ENCODE measurements at places on chromosomes 2 and 18.
A peak's percentile ranks its signal among the peaks of the same experiment; 100 is the strongest.

DNA sequence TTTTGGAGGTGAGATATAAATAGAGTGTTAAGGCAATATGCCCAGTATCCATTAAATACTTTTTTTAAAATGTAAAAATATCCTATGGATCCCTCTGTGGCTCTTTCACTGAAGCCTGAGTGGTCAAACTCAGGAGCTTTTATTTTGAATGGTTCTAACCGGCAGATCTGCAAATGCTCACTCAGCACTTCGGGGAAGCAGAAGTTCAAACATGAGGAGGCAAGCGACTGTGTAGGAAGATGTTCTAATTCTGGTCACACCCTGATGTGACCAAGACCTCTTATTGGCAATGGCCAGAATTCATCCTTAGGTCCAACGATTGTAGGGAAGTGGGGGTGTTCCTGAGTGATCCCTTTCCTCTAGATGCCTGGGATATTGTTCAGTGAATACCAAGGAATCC is 168.8 kb downstream of the CDCA7 start:
- peak; percentile 47 for DNase-seq

- no peak for DNase-seq
Observed at GRCh38 chr2:99398303-99398702, 61.1 kb downstream of the EIF5B start.

- DNase-seq, result no peak
Observed at GRCh38 chr2:25964891-25965290, 17.4 kb downstream of the KIF3C start.

- no peak for DNase-seq
Observed at GRCh38 chr2:236928380-236929037, 157.2 kb upstream of the COPS8 start.

GRCh38 chr2:159123786-159124185 is 155.3 kb downstream of the TANC1 start:
- DNase-seq, result no peak

DNA sequence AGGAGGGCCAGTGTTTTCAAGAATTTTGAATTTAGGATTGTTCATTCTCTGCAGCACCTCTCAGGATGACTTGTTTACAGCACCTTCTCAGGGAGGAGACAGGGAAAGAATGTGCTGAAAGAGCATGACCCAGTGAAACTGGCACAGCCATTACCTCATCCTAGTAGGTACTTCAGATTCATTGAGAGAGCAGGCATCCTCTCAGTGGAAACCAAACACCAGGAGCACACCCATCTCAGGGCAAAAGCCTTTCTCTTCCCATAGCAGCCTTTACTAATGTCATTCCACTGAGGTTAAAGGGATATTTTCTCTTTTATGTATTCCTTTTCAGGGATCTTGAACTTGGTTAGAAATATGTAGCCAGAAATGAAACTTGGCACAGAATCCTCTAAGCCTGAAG is 2.6 kb downstream of the MAP2 start:
- no peak for DNase-seq

- peak; percentile 83 for DNase-seq
Observed at GRCh38 chr2:206642075-206643025, at the start of gene FAM237A. TSS of gene FAM237A (plus strand) at chr2:206642487. CDS start at chr2:206644237, 1,750 bp downstream.

GRCh38 chr2:7490672-7491071 is 573.5 kb downstream of the RNF144A start:
- no peak for DNase-seq

DNA sequence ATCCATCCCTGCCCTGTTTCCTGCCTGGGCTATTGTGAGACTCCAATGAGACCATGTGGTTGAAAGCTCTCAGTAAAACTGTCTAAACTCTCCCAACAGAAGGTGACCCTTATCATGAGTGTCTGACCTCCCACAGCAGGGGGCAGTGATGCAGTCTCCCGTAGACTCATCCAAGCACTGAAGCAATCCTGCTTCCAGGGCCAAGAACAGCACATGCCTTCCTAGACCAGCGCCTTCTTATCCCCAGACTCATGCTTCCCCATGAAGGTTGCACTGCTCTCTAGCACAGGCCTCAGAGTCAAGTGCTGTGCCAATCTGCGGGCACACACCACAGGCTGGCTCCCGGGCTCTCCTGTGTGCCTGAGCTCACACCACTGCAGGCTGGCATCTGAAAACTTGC is 112.3 kb downstream of the TNS1 start:
- peak; percentile 42 for DNase-seq

GRCh38 chr2:173272849-173273248 is 81.8 kb upstream of the CDCA7 start:
- DNase-seq, result no peak

- DNase-seq, result no peak
Observed at GRCh38 chr18:67402543-67402942, 114.0 kb downstream of the DSEL start.

DNA sequence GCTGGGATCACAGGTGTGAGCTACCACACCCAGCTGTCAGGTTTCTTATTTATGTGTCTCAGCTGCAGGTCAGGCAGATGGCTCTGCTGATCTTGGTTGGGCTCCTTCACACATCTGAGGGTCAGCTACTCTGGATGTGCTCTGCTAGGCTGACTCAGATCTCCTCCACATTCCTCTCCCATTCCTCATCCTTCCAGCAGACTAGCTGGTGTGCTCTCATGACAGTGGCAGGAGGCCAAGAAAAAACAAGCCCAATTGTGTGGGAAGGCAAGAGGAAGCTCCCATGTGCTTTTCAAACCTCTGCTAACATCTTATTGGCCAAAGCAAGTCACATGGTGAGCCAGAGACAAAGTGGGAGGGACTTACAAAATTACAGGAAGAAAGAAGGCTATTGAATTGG is 11.7 kb upstream of the MSH6 start:
- DNase-seq, result peak; percentile 52

- no peak for DNase-seq
Observed at GRCh38 chr2:134926231-134926931, 7.8 kb downstream of the CCNT2 start.

- peak; percentile 80 for DNase-seq
Observed at GRCh38 chr2:205766779-205767359, 84.6 kb downstream of the NRP2 start.

DNA sequence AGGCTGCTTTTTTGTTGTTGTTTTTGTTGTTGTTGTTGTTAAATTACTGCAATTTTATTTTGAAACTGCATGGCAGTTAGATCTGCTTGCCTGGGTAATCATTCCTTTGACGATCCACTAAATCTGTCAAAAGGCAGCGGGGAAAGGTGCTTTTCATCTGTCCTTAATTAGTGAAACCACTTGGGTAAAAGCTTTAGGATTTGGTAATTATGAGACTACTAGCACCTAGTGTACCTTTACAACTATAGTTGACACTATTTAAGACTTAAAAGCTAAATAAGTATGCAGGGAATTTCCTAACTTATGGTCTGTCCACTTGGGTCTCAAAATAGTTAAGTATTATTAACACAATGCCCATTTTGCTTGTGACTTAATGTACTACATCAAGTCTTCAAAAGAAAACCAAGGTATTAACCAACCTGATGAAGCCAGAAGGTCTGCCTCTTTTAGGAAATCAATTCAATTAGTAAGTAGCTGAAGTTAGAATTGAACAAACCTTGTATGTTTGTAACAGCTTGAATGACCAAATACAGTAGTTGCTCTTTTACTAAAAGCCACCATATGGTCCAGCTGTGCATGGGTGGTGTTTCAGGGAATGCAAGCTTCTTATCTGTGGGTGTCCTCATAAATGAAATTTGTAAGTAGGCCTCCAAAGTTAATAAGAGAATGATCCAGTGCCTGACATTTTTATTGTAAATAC is 44.8 kb downstream of the NAB1 start:
- no peak for DNase-seq

GRCh38 chr2:19868701-19869580 is 32.8 kb downstream of the TTC32 start:
- DNase-seq, result peak; percentile 63

DNA sequence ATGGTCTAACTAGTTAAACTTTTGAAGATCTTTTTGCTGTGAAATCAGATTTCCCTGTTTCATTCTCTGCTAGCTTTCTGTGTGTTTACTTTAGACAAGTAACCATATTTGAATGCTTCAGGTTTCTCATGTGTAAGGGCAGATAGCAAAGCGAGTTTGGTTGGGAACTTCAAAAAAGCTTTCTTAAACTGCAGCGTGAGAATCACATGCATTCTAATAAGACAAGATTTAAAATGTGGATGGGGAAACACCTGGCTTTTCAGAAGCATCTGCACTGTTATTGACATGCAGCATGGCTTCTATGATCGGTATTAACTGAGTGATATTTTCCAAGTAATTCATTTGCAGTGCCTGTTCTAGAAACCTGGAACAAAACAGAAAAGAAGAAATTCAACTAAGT is 119.3 kb downstream of the ABCA12 start:
- DNase-seq, result no peak

GRCh38 chr2:148594216-148594615 is 50.3 kb upstream of the EPC2 start:
- no peak for DNase-seq

- no peak for DNase-seq
Observed at GRCh38 chr2:232038251-232038880, 76.9 kb downstream of the DIS3L2 start.

DNA sequence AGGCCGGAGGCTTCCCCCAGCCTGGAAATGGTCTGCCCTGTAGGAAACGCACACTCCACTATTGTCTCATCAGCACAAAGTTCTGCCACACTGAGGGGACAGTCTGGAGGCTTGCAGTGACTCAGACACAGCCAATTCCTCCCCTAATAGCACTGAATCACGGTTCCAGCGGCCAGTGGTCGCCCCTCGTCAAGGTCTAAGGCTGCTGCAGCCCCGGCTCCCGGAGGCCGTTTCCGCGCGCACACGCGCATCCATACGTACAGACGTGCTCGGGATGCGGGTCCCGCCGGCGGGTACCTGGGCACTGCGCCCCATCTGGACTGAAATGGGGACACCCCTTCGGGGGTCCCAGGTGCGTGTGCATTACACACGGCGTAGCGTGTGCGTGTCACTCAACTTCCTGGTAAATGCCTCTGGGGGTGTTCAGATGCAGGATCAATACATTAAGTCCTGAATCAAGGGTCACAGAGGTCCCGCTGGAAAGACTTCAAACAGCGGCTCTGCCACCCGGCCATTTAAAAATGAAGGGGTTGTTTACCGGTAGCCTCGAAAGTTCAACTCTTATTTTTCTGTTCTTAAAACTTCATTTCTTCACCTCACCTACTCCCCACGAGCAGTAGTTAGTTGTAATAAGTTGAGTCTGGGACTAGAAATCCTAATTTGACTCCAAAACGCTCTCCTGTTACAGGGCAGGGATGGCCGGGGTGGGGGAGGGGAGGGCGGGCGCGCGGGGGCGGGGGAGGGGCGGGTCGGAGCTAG is 572 bp upstream of the ZNF516 start:
- DNase-seq, result peak; percentile 56

DNA sequence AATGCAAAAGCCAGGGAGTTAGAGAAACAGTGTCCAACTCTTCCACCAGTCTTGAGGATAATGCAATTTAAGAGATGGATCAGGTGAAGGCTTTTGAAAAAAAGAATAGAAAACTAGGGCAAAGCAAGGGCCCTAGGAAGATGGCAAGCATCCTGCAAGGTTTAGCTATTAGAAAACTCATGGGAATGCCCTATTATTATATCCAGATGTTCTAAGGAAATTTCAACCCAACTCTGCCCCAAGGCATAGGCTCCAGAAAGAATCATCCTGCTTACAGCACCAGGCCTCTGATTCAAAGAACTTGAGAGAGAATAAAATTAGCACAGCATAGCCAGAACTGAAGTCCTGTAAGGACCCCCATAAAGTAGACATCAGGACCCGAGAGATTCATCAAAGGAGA is 68.1 kb downstream of the EN1 start:
- DNase-seq, result no peak

GRCh38 chr2:200033929-200034328 is 78.5 kb downstream of the MAIP1 start:
- DNase-seq, result no peak

DNA sequence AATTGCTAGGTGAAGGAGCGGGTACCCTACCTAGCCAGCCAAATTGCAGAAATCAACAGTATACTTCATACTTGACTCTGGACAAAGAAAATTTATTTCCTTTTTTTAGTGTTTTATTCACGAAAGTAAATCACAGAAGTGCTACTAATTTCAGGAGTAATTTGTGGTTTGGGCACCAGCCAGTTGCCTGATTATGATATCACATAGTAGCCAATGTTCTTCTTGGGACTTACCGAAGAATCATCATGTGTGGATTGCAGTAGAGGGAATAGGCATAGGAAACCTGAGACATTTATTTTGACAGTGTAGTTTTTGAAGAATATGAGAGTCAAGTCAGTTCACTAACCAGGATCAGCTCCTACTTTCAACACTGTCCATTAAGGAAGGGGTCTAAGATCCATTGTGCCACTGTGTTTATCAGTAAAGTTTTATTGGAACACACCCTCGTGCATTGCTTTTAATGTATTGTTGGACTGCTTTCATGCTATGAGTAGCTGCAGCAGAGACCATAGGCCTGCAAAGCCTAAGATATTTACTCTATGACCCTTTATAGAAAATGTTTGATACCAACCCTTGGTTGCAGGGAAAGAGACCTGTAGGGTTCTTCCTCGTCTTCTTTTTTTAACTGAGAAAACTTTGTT is 32.1 kb downstream of the TNFRSF11A start:
- no peak for DNase-seq

GRCh38 chr2:1784087-1784486 is 39.8 kb upstream of the PXDN start:
- peak; percentile 12 for DNase-seq

DNA sequence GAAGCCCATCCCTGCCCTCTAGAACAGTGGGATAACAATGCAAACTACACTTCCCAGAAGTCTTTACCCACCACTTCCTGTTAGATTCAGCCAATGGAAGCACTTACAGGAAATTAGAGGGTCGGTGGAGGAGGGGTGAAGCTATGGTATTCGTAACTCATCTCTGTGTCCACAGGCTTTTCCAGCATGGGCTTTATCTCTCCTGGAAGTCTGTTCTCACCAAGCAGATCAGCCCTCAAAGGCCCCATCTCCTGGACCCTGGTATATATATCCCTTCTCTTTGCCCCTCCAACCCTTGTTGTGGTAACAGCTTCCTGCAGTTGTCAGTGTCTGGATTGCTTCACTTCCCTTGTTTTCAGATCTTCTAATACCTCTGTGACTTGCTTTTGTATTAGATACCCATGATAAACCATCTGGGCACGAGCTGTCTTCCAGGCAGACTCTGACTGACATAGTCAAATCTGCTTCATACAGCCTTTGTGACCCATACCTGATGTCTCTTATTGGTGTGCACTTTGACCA is 475.0 kb upstream of the POU3F3 start:
- peak; percentile 82 for DNase-seq

- DNase-seq, result no peak
Observed at GRCh38 chr2:146227152-146228019, 1617.4 kb upstream of the ACVR2A start.

- no peak for DNase-seq
Observed at GRCh38 chr18:66393463-66393862, 210.4 kb downstream of the CDH19 start.

GRCh38 chr2:62338111-62338510 is 142.2 kb downstream of the B3GNT2 start:
- DNase-seq, result no peak

DNA sequence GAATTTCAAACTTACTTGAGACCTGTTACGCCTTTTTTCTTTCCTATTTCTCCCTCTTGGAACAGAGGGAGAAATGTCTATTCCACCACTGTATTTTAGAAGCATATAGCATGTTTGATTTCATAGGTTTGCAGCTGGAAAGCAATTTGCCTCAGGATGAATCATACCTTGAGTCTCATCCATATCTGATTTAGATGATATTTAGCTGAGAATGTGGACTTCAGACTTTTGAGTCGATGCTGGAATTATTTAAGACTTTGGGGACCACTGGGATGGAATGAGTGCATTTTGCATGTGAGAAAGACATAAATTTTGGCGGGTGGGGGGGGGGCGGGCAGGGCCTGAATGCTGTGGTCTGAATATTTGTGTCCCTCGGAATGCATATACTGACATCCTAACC is 282.7 kb upstream of the STON1 start:
- DNase-seq, result no peak

Data from muscle of back (tissue), 13 donors.